ENCODE measurements at places on chromosomes 13 and 19.

DNA sequence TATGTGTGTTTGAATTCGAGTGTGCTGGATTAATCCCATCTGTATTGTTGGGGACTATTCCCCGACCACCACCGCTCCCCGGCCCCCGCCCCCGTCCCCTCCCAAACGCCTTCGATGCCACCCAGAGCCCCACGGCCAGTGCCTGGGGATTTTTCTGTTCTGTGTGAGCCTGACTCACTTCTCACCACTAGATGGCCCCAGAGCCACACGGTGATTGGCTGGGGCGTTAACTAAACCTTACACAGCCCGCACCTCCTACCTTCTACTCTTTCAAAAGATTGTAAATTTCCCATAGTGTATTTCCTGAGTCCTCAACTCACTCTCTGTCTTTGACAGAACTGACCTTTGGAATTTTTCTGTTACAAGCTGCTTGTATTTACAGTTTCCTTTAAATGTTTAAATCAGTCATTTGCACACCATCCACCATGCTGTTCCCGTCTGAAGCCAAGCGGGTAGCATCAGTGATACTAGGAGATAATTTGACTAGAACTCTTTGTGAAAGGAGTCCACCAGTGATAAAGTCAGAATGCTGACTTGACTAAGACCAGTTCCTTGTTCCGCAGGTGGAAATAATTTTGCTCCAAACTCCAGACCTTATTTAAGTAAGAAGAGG lies 61.4 kb downstream of the RFX2 start:
- peak; percentile 75 for DNase-seq

- DNase-seq, result no peak
These were observed 362.8 kb downstream of the NALCN start for GRCh38 chr13:101053301-101054093.

DNA sequence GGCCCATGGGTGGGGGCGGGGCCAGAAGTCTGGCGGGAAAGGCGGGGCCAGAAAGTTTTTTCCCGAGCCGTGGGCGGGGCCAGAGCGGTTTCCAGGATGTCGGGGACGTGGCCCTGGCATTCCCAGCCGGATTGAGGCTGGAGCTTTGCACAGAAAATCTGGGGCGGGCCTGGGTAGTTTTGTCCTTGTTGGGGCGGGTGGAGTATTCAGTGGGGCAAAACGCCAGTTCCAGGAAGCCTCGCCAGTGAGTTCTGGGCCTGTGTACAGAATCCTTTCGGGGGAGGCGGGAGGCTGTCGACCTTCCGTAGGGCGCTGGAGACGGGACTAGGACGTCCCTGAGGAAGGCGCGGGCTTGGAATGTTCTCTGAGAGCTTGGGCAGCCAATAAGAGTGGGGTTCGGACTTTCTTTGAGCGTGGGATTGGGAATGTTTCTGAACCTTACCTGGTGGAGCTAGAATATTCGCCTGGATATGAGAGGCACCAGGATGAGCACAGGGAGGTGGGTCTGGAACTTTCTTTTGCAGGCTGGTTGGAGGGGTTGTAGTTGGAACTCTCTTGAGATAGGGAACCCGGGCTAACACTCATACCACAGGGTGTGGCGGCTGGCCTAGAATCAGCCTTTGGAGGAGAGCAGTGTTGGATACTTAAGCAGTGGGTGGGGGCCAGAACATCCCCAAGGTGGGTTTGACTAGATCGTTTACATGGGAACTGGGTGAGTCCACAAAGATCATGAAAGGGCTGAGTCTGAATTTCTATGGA lies 1.3 kb downstream of the CCDC9 start:
- no peak for DNase-seq

- DNase-seq, result peak; percentile 12
These were observed 521 bp upstream of the NUP58 start for GRCh38 chr13:25300861-25301346.

- no peak for DNase-seq
These were observed 743 bp downstream of the ACTL9 start for GRCh38 chr19:8697671-8698432.

DNA sequence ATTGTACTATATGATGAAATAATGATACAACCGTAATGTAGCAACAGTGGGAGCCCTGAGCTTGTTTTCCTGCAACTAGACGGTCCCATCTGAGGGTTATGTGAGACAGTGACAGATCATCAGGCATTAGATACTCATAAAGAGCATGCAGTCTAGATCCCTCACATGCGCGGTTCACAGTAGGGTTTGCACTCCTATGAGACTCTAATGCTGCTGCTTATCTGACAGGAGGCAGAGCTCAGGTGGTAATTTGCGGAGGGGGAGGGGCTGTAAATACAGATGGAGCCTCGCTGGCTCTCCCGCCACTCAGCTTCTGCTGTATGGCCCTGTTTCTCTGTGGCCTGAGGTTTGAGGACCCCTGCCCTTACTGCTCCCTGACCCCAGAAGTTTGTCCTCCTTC lies 13.7 kb downstream of the EPHX3 start:
- DNase-seq, result no peak

DNA sequence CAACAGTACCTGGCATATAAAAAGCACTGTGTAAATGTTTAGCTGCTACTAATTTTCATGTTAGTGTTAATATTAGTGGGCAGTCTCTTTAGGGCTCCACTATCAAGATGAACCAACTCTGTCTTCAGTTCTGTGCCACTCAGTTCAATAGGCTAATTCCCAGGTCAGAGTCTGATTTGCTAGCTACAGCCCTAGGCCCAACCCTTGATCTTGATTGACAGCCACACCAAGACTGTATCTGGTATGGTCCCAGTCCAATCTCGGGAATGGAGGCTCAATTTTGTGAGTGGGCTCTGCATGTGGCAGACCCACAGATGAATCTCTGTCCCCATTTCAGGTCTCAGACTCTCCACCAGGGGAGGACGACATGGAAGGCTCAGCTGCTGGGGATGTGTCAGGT lies 46.1 kb downstream of the MAP4K1 start:
- DNase-seq, result no peak

DNA sequence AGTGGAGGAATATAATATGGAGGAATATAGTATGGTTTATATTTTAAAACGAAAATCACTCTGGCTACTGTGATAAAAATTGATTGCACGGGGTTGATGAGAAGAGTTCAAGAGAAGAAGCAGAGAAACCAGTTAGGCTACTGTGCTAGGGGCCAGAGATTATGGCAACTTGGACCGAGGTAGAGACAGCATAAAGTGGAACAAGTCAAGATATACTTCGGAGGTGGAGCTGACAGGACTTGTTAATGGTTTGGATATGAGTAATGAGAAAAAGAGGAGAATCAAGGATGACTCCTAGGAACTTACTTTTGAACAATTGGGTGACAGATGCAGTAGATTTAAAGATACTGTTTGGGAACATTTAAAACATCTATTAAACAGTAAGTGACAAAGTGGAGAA lies 6.6 kb upstream of the WDFY2 start:
- no peak for DNase-seq

DNA sequence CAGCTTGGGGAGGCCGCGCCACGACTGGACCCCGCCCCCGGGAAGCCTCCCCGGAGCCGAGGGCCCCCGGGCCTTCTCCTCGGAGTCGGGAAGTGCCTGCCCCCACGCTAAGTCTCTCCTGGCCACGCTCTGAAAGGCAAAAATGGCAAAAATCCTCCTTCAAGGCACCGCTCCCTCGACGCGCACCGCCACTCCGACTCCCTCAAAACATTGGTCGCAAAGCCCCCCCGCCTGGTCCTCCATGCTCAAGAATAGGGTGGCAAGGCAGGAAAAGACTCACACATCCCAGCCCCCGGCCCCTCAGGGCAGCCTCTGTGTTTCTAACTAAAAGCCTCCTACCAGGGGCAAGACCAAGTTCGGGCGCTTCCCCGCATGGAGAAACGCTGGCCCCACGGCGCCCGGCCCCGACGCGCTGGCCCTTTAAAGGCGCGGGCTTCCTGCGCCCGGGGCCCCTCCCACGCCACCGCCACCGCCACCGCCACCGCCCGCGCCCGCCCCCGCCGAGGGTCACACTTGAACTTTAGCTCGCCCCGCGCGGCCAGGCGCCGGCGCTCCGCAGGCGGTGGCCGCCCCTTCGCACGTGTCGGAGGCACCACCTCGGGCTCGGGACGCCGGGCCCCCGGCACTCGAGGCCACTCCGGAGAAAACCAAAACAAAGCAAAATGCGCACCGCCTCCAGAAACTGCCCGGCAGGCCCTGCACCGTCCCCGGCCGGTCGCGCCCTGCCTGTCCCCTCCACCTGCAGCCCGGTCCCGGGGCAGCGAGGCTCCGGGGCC lies 1.9 kb downstream of the FOXO1 start:
- DNase-seq, result peak; percentile 48

- DNase-seq, result no peak
These were observed 930 bp downstream of the ZNF136 start for GRCh38 chr19:12163826-12164225.

GRCh38 chr19:47895165-47895782 lies 9.2 kb upstream of the SULT2A1 start:
- no peak for DNase-seq

DNA sequence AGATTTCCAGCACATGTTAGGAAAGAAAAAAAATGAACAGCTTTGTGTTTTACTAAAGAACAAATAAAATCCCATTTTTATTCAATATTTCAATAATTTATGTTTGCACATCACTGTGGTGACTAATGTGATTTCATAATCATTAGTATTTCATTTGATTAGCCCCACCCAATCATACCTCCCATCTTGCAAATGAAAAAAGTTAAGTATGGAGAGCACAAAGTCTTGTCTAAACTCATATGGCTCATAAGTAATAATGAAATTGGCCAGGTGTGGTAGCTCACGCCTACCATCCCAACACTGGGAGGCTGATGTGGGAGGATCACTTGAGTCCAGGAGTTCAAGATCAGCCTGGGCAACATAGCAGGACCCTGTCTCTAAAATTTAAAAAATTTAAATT lies 3.8 kb downstream of the ZNF490 start:
- DNase-seq, result no peak

- DNase-seq, result no peak
These were observed 9.3 kb downstream of the FAM124A start for GRCh38 chr13:51231456-51231855.

- peak; percentile 39 for DNase-seq
These were observed 5.3 kb downstream of the DENND1C start for GRCh38 chr19:6476155-6476895.

- no peak for DNase-seq
These were observed 353.8 kb downstream of the DNAJC15 start for GRCh38 chr13:43377149-43377548.

GRCh38 chr19:4115050-4115817 lies 8.7 kb downstream of the MAP2K2 start:
- peak; percentile 31 for DNase-seq

DNA sequence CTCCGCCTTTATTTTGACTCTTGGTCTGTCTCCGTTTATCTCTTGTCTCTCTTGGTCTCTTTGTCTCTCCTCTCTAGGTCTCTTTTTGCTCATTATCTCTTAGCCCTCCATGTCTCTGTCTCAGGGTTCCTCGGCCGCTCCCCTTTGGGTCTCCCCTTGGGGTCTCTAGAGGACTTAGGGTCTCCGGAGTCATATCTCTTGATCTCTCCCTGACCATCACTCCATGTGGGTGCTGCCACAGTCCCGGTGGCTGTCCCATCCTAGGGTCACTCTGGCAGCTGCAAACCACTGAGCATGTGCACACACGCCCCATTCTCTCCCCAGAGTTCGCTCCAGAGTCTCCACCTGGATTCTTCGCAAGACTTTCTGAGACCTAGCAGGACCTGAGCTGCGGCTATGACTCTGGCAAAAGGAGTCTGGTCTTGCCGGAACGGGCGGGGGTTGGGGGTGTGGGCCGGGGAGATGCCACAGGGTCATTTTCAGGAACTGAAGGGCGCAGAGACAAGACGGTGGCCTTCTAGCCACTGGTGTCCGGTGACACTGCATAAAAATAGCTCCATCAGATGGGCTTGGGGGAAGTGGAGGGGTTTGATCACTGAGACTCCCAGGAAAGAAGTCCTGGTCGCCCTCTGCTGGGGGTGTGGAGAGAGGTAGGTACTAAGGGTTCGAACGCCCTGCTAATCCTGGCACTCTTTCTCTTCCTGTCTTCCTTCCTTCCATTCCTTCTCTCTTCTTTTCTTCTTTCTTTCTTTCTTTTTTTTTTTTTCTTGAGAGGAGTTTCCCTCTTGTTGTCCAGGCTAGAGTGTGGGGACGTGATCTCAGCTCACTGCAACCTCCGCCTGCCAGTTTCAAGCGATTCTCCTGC lies 1.2 kb upstream of the KCNA7 start:
- no peak for DNase-seq

DNA sequence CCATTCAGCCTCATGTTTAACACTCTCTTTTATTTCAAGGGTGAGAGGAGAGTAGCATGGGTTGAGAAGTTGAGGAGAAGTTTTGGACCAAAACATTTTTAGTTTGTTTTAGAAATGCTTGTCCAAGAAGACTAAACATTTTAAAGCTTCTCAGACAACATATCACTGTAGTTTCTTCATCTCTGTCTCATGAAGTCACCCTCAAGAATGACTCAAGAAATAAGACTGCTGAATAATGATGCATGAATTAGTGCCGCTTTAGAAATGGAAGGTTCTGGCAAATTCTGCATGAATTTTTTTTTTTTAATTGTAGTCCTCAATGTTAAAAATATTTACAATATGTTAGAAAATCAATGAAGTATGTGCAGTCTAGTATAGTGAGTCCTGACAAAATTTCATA lies 422.7 kb upstream of the ARGLU1 start:
- DNase-seq, result no peak

- no peak for DNase-seq
These were observed 109.3 kb downstream of the COL4A2 start for GRCh38 chr13:110416131-110417025.

DNA sequence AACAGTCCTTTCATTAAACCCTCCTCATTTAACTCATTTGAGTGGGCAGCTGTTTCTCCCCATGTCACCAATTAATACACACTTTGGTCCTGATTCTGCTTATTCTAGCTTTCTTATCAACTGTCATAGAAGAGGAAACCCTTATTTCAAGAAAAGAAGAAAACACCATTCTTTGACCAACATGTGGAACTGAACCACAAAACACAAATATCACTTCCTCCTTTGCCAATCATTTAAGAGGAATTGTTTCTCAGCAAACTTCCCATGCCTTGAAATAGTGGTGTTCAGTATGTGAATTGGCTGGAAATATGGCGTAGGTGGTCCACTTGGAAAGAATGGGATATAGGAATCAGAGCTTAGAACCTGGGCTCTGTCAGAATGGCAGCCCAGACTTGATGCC lies 20.4 kb downstream of the MBD3L2B start:
- no peak for DNase-seq

GRCh38 chr13:54424344-54424743 lies 1395.7 kb downstream of the OLFM4 start:
- no peak for DNase-seq

DNA sequence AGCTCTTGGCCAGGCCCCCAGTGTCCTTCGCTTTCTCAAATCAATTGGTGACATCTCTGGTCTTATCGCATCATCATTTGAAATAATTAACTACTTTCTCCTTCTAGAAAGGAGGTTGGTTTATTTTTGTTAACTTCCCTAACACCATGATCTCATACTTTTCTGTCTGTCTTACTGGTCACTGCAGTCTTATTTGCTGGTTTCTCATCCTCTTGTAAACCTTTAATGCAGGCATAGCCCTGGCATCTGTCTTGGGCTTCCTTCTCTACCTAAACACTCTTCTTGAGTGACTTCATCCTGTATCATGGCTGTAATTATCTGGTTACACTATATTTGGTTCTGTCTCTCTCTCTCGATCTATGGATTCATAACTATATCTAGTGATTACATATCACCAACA lies 152.8 kb downstream of the CYSLTR2 start:
- no peak for DNase-seq

- no peak for DNase-seq
These were observed 3.7 kb upstream of the CNN1 start for GRCh38 chr19:11534948-11535347.

- no peak for DNase-seq
These were observed 19.8 kb downstream of the RBM26 start for GRCh38 chr13:79386125-79386826.

- peak; percentile 76 for DNase-seq
These were observed 4.2 kb downstream of the LTBP4 start for GRCh38 chr19:40605216-40605971.

Measured in stimulated activated CD4-positive, alpha-beta T cell treated with anti-CD3 and anti-CD28 coated beads, Interleukin-1b, Interleukin-23, amount 100 ng/mL, for 4 hours (primary cell).